Stimulated activated naive CD4-positive, alpha-beta T cell treated with Interleukin-2 at 50 U/mL for 16 hours (primary cell): ENCODE measurements at places on chromosomes 3 and 15.

DNA sequence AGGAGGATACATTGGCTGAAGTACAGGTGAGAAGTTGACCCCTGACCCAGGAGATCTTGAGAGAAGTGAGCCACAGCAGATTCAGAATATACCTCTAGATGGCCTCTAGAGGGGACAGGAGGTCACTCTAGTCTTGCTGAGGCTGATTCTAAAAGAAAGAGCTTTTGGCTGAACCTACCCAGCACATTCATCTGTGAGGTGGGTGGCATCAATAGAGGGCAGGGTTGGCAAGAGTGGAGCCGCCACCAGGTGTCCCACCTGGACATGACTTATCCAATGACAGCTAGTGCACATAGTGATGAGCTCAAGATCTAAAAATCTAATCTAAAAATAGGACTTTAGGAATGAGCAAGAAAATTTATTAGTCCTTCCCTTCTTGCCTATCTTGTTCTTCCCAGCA is 51.6 kb downstream of the CYP19A1 start:
- no peak for DNase-seq

DNA sequence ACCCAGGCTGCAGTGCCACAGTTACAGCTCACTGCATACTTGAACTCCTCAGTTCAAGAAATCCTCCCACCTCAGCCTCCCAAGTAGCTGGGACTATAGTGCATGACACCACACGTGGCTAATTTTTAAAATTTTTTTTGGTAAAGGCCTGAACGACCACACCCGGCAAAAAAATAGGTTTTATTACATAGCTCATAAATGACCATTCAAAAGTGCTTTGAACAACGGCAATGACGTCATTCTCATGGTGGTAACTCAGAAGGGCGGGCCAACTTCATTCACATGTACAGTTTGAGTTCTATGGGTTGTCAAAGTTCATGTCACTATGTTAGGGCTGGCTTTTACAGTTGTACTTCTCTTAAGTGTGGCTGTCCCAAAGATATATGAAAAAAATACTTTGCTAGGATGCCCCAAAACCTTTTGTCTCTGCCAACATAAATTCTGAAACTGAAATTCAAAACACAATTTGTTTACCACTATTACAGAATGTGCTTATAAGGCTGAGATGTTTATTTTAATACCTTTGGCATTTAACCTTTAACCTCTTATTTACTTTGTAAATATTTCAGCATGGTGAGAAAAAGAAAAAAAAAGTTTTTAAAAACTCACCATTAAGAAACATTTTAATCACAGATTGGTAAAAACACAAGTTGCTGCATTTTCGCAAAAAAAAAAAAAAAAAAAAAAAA is 6.2 kb downstream of the MYO1E start:
- DNase-seq = no peak

GRCh38 chr15:77550301-77551251 is 82.1 kb downstream of the LINGO1 start:
- DNase-seq = no peak

DNA sequence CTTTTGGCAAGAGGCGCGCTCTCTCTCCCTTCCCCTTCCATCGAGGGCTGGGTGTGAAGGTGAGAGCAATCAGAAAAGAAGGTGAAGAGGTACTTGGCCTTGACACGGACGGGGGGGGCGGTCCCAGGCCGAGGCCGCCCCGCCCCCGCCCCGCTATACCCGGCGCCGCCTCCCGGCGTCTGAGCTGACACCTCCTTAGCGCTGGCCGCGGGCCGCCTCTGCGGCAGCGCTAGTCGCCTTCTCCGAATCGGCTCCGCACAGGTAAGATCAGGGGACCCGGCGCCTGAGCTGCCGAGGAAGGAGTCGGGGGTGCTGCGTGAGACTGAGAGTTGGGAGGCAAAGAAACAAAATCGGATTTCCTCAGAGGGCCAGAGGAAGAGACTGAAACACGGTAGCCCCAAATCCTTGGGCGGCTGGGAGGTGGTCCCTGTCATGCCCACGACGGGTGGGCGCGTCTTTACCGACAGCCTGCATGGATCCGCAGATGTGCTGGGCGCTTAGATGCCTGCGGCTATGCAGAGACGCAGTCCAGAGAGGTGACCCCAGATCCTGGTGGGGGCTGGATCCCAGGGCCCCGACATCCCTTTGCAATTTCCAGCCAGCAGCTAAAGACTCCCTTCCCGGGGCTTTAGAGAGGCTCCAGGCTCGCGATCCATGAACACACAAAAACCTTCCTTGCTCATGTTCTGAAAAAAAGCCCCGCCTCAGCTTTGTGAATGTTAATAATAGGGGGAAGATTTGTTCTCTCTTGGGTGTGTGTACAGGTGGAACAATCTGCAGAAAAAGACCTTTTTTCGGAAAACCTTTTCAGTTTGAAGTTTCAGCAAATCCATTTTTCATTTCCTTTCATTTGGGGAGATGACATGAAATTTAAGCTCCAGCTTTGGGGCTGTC is at the start of gene ENTPD3:
Gene ENTPD3 (plus strand): TSS at position 184 of the 894 bp plus-strand sequence. CDS start 874 bp downstream, outside the sequence.
- DNase-seq = peak; percentile 11

- DNase-seq = no peak
Observed at GRCh38 chr3:127208483-127209100, 15.7 kb downstream of the PRR23E start.

DNA sequence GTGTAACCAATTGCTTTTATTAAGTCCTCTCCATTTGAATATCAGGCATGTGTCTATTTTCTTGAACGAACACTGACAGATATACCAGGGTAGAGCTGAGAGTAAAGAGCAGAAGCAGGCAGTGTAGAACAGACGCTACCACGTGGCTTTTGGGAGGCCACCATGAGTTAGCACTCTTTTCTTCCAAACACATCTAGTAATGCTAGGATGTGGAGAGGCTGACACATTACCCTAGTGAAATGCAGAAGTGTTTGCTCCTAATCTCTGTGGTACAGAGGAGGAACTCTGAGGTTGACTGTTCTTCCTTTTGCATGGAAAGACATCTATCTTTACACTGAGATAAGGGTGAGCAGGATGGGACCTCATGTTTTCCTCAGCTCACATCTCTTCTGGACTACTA is 216.3 kb downstream of the SATB1 start:
- DNase-seq = no peak

- no peak for DNase-seq
Observed at GRCh38 chr3:101377209-101377608, 56.8 kb upstream of the IMPG2 start.

- DNase-seq = no peak
Observed at GRCh38 chr3:159629329-159630084, 359.1 kb upstream of the IL12A start.

DNA sequence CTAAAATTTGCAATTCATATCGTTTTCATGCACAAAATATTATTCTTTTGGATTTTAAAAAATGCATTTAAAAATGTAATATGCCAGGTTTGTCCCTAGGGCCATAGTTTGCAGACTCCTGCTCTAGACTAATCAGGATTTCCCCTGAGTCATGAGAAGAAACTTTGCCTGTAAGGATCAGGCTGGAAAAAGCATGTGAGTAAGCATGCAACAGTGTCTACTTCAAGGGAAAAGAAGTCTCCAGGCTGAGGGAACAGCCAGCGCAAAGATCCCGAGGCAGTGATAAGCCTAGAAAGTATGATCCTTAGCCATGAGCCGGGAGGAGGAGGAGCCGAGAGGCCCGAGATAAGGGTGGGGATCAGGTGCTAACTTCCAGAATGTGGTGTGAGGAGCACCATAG is 382.8 kb upstream of the CFAP20DC start:
- no peak for DNase-seq

DNA sequence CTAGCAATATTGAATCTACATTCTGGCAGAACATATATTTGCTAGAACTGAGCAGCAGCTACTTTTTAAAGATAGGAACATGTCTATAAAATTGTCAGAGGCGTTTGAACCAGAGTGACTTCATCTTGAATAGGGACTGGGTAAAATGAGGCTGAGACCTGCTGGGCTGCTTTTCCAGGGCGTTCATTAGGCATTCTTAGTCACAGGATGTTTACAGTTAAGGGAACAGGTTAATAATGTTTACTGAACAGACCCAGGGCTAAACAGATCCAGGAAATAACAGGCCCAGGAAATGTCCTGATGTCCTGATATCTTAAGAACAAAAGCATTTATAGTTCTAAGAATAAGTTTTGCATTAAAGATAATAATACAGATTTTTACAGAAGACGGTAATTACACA is 34.5 kb upstream of the B3GALNT1 start:
- no peak for DNase-seq

- no peak for DNase-seq
Observed at GRCh38 chr3:9185046-9185445, 64.4 kb downstream of the SRGAP3 start.

GRCh38 chr15:51349156-51349844 is 7.8 kb downstream of the GLDN start:
- no peak for DNase-seq

- no peak for DNase-seq
Observed at GRCh38 chr3:41716471-41716870, 245.4 kb downstream of the ULK4 start.

GRCh38 chr15:49323207-49323606 is 99.8 kb upstream of the FGF7 start:
- DNase-seq = no peak

- DNase-seq = no peak
Observed at GRCh38 chr15:58952751-58953150, 19.3 kb upstream of the SLTM start.

- DNase-seq = no peak
Observed at GRCh38 chr15:85941186-85941855, 138.3 kb upstream of the AGBL1 start.

- DNase-seq = no peak
Observed at GRCh38 chr3:13064159-13064868, 8.9 kb downstream of the IQSEC1 start.

DNA sequence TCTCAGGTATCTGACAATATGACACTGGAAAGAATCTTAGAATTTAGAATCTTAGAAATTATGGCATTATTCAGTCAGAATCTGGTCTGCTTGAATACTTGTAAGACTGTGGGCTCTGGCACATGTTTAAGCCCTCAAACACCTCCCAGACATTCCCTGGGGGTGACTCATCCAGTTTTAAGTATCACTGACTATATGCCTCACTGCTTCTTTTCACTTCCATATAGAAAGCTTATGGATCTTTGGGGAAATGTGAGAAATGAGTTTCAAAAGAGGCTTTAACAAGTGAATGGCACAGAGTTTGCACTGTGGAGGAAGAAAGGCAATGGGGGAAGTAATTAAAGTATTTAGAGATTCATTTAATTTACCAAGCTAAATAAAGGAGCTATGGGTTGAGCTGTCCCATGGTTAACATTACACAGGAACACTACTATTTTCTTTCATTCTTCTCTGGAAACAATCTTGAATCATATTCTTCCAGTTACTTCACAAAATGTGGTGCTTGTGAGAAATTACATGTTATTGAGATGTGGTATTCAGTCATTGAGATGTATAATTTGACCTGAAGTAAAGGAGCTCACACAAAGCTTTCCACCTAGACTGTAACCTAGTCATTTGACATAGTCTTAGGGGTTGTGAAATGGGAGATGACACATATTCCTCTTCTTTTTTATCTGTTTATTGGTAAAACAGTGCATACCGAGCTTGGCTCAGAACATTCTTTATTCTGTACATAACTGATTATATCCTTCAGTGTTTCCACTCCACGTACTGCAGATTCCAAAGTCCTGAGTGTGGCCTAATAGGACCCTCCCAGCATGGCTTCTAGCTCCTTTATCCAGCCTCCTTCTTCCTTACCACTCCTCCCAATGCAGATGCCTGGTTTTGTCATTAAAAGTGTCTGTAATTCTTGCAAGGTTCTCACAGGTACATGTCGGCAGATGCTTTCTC is 544.6 kb upstream of the NECTIN3 start:
- no peak for DNase-seq

GRCh38 chr3:145983101-145983500 is 177.9 kb downstream of the PLOD2 start:
- no peak for DNase-seq

DNA sequence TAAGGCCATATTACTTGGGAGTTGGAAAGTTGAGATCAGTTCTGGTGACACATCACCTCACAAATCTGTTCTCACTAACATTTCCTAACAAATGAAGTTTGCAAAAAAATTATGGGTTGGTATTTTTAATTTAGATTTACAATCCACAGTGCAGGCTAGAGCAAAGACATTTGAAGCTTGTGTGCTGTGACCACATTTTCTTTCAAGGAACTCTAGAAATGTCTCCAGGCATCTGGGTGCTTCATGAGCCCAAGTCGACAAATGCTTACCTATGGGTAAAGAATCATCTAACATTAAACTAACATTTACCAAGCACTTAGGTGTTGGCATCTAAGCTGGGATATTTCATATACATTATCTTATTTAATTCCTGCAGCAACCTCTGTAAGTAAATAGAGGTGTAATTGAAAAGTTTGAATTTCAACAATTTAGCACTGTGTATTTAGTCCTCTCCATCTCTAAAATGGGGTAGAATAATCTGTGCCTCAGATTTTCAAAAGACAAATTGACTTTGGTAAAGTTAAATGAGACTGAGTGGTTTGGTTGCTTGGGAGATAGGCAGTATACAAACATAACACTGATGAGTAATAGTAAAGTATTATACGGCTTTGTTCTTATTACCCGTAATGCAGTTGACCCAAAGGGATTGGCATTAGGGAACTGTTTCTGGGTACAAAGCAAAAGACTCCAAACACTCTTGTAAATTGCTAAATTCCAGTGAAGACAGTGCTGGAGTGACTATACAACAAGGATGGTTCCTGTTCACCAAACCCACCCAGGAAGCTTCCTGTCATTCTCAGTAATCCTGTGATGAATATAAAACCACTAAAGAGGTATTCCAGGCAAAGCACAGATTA is 162.5 kb downstream of the TPRG1 start:
- no peak for DNase-seq

GRCh38 chr3:122074621-122075265 is 19.6 kb downstream of the CD86 start:
- no peak for DNase-seq

DNA sequence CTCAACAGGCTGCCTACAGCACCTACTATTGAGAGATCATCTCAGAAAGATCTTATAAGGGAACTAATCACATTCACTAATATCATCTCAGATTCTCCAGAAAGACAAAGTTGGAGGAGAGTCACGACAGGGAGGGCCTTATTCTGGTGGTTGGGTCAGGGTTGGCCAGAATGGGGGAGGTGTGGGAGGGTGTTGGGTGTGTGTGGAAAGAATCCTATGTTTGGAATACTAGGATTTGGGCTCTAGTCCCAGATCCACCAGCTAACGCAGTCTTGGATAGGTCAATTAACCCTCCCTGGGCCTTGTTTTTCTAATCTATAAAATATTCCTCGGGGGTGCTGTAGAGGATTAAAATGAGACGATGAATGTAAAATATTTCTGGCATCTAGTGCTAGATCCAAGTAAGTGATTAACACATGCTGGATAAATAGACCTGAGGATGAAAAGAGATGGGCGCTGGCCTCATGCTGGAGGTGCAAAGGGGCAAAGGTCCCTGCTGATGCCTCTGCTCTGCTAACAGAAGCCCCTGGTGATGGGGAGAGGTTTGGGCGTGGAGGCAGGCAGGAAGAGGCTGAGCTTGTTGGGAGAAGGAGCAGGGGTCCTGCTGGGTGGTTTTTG is 67.6 kb upstream of the ETV5 start:
- no peak for DNase-seq

DNA sequence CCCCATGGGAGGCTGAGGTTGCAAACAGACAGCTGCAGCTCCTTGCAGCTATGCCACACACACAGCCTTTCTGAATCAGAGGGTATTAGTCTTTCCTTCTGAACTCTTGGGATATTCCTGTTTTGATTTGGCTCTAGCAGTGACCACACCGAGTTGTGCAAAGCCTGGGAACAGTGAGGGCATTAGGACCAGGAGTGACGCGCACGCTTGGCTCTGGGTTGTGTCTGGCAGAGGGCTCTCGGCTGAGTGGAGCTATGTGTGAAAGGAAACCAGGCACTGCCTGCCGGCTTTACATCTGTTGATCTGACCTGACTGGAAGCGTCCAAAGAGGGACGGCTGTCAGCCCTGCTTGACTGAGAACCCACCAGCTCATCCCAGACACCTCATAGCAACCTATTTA is at the start of gene GALNT15:
Gene GALNT15 (plus strand): TSS at position 292 of the 400 bp plus-strand sequence. CDS start 472 bp downstream, outside the sequence.
- DNase-seq = no peak
